Adrenal gland (tissue), 19 donors: ENCODE measurements at places on chromosomes 2 and 18. TPM values are rescaled to one million over a fixed set of nuclear protein-coding genes. Genes with fewer than 3 reads are reported as not detected.
A peak's percentile ranks its signal among the peaks of the same experiment; 100 is the strongest.

IL37 gene
- not detected for polyA plus RNA-seq

GRCh38 chr18:5538544-5538943 lies 5.3 kb downstream of the EPB41L3 start:
- no peak for DNase-seq

DNA sequence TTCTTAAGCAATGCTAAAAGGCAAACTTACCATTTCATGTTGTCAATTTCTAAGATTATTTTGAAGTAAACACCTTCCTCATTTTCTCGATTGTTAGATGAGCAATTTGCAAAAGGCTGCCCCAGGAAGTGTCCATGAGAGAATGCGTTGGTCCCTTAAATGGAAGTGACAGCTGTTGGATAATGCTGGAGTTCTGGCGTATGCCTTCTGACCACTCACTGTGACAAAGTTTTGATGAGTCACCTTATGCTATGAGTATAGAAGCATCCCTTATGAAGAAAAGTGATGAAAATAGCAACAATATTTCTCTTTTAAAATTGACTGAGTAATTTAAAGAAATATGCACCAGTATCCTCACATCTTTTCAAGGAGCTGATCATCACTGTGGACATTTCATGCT lies 1497.5 kb downstream of the DPP10 start:
- no peak for DNase-seq

DNA sequence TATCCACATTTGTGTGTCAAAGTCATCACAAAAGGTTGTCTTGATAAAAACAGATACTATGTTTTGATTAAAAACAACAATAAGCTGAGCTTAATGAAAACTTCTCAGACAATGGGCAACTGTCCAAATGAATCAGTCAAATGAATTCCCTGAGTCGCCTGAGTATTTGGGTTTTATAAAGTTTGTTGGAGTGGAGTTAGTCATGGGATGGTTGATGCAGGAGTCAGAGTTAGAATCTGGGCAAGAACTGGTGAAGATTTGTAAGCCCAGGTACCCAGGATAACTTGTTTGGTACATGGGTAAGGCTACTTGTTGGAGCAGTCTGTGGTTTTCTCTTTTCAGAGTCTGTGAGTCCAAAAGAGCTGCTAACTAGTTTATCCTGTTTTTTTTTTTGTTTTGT lies 34.4 kb upstream of the RAPGEF4 start:
- DNase-seq = no peak

DNA sequence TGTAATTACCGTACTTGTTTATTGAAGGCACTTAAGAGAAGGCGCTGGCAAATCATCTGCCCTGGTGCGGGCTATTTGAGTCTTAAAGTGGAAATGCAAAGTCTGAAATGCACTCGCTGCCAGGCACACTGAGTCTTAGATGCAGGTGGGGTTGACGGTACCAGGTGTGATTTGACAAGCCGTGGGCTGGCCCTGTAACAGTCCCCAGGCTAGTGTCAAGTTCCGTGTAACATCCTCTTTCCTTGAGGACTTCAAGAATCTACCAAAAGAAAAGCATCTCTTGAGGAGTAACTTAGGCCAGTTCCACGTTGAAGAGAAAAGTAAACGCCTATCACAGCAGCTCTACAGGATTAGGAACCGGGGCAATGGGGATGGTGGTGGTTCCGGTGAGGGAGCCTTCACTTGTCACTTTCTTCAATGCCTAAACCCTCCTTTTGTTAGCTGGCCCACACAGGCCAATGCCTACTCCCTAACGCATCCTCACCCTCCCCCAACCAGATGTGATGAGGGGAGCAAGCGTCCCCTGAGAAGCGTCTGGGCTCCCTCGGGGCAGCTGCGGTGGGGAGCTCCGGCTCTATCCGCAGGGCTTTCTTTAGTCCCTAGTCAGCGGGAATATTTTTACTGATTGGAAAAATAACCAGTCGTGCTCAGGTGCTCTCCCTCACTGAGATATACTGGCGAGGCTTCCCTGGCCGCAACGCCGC lies 1.5 kb upstream of the UGP2 start:
- no peak for DNase-seq

DNA sequence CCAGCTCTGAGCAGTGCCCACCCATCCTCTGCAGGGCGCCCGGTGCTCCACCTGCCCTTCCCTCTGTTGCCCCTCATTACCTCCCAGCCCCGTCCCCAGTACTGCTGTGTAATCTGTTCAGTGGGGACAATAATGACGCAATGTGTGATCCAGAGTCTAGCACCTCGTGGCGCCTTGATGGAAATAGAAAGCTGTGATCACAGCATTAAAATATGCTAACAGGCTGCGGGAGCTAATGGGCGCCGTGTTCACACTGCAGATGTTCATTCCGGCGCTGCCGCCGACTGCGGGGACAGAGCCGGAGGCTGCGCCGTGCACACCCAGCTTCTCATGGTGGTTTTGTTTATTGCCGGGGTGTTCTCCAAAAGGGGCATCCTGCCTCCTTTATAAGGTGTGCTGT lies 235.2 kb downstream of the LDLRAD4 start:
- no peak for DNase-seq

IMPACT gene
- 21.4 TPM for polyA plus RNA-seq

DNA sequence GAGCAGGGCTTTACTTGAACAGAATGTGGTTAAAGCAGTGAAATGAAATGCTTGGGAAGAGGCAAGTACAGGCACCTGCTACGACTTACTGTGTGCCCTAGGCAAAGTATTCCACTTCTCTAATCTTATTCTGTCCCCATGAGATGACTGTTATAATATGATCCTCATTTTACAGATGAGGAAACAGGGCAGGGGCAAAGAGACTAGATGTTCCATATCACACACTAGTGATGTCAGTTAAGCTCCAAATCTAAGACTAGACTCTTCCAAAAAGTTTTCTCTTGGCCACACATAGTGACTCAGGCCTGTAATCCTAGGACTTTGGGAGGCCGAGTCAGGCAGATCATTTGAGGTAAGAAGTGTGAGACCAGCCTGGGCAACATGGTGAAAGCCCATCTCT lies 235.0 kb downstream of the SETBP1 start:
- DNase-seq = no peak

DNA sequence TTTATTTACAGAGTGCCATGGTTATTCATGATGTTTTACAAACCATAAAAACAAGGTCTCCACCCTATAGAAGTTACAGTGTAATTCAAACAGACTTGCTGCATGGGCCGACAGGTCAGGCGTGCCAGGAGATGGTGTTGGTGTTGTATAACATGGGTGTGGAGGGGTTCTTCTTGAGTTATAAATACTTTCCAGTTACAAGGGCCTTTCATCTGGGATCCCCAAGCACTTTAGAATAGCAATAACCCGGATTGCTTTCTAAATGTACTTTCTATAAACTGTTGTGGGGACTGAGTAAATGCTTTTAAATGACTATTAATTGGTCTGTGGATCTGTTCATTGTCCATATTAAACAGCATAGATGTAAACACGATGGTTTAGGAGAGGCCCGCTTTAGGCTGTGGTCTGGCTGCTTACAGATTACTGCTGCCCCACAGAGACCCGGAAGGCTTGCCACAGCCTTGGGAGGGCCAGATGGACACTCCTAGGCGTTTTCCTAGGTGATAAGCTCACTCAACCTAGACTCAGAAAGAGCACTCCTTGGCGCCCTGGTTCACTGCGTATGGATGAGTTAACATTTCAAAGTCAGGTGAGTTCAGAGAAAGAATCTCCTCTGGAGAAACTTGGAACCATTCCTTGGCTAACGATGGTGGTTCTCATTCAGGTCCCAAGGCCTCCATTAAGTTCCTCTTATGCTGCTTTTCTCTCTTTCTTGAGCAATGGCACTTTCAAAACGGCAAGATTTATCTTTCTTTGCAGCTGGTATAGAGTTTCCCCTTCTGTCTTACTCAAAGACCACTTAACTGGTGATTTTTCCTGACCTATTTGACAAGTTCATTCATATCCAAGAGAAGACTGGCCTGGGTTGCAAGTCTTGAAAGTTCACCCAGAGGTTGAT lies 3.6 kb upstream of the KIAA2012 start:
- DNase-seq = no peak

GRCh38 chr2:16348821-16349515 lies 316.7 kb downstream of the CYRIA start:
- no peak for DNase-seq

DNA sequence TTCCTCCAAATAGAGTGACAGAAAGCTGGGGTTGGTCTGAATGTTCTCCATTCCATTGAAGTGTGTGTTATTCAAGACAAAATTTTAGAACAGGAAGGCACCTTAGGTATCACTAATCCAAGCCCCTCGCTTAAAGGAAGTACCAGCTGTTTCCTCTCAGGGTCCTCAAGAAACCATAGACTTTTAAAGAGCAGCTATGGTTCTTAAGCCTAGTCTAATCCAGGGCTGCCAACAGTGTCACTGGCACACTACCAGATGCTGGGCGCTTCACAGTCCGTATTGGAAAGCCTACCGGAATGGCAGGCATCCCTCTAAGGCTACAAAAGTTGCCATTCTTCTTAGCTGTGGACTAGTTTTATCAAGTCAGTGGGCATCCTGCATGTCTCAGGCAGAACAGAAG lies 1.9 kb downstream of the NEMP2 start:
- DNase-seq = no peak

- DNase-seq = no peak
These were observed 109.5 kb downstream of the SP3 start for GRCh38 chr2:173855661-173856060.

LAMA3 gene
- polyA plus RNA-seq = 2.3 TPM

DNA sequence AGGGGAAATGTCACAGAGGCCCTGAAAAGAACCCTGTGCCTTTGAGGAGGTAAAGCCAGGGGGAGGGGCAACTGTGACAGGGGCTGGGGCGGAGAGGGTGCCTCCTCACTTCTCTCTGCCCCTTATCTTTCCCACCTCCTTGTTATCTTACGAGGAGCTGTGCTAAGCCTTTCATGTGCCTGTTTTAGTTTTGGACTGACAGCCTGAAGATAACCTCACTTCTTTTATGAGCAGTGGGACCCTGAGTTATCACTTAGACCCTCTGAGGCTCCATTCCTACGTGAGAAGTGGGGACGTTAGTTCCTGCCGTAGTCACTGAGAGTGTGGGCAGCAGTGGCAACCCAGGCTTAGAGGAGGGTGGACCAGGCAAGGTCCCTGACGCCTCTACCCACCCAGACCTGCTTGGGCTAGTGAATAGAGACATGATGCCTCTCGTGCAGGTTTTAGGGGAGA lies 39.5 kb upstream of the LBH start:
- no peak for DNase-seq

DNA sequence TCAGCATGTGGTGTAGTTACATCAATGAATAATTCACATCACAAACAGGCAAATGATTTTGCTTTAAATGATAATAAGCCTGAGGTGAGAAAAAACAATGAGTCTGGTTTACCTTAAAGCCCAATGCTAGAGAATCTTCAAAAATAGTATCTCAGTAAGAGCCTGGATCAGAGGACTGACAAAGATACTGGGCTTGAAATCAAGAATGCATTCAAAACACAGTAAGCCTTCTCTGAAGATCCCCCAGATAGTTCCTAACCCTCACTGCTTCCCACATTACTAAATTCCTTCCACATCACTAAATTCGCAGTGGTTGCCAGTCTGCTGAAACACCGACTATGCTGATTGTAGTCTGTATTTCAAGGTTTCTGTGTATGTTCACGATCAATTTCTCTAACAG lies 514.9 kb downstream of the SUCLG1 start:
- DNase-seq = no peak

DNA sequence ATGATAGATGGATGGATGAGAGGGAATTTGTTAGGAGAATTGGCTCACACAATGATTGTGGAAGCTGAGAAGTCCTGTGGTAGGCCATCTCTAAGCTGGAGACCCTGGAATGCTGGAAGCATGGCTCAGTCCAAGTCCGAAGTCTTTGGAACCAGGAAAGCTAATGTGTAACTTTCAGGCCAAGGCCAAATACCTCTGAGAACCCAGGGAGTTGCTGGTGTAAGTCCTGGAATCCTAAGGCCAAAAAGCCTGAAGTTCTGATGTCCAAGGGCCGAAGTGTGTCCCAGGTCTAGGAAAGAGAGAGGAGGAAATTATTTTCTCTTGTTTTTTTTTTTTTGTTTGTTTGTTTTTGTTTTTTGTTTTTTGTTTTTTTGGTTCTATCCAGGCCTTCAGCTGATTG lies 492.2 kb upstream of the GCFC2 start:
- no peak for DNase-seq

DPP4 gene
- polyA plus RNA-seq = 8.0 TPM

- DNase-seq = peak; percentile 84
These were observed at the start of gene CDK5R2 for GRCh38 chr2:218959141-218959731. TSS of gene CDK5R2 (plus strand) at chr2:218959666. CDS start at chr2:218959821, 155 bp downstream.

- no peak for DNase-seq
These were observed 114.1 kb downstream of the EIPR1 start for GRCh38 chr2:3263487-3263886.

PSMA8 gene
- polyA plus RNA-seq = 0.07 TPM

DNA sequence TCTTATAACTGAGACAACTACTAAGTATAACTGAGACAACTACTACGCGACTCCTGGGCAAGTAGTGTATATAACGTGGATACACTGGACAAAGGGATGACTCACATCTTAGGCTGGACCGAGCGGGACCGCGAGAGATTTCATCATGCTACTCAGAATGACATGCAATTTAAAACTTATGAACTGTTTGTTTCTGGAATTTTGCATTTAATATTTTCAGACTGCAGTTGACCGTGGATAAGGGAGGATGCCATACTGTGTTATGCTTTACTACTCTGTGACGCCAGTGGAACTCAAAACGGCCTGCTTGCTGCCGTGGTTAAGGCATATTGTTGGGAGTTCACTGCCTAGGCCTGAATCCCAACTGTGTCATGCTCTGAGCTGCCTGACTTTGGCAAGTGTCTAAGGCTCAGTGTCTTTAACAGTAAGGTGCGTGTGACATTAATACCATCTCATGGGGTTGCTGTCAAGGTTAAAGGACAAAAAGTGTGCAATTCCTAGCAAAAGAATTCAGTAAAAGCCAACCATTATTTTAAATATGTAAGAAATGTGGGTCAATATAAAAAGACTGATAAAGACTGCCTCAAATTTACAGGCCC lies 64.6 kb downstream of the BMP10 start:
- DNase-seq = no peak

- DNase-seq = no peak
These were observed 177.1 kb upstream of the HAAO start for GRCh38 chr2:42969231-42970150.

TIMM21 gene
- polyA plus RNA-seq = 17.7 TPM

- DNase-seq = no peak
These were observed 62.7 kb upstream of the TANC1 start for GRCh38 chr2:158905784-158906183.

DNA sequence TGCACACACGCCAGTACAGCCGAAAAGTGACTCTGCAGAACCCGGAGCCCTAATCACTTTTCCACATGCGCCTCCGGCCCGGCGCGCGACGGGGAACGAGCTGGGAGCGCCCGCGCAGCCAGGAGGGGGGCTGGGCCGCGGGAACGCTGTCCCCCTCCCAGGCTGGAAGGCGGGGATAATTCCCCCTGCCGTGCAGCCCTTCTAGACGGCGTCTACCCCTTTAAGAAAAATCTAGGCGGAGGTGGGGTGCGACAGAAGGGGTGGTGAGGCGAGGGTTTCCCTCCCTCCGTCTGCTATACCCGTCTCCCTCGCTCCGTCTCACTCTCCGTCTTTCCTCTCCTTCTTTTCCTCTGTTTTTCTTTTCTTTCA lies 2.4 kb downstream of the CYP26B1 start:
- DNase-seq = peak; percentile 48

TMEM247 gene
- not detected for polyA plus RNA-seq
